Substantia nigra (tissue), 51 donors: ENCODE measurements at places on chromosomes 4 and X.

GRCh38 chrX:72100824-72101351 is 30.8 kb downstream of the RTL5 start:
- DNase-seq, result no peak

DNA sequence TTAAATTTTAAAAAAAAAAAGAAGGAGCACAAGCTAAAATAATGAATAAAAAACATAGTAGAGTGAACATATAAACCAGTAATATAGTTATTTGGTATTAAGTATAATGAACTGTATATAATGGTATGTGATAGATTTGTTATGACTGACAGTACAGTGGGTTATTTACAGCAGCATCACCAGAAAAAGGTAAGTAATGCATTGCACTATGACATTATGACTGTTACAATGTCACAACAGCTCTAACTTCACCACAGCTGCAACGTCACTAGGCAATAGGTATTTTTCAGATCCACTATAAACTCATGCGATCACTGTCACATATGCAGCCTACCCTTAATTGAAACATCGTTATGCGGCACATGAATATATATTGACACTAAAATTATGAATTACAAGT is 72.5 kb downstream of the COX7B2 start:
- DNase-seq, result no peak

- DNase-seq, result no peak
These were observed 9.2 kb upstream of the PDHA2 start for GRCh38 chr4:95830651-95831050.

- no peak for DNase-seq
These were observed 23.6 kb upstream of the VAMP7 start for GRCh38 chrX:155857561-155857960.

DNA sequence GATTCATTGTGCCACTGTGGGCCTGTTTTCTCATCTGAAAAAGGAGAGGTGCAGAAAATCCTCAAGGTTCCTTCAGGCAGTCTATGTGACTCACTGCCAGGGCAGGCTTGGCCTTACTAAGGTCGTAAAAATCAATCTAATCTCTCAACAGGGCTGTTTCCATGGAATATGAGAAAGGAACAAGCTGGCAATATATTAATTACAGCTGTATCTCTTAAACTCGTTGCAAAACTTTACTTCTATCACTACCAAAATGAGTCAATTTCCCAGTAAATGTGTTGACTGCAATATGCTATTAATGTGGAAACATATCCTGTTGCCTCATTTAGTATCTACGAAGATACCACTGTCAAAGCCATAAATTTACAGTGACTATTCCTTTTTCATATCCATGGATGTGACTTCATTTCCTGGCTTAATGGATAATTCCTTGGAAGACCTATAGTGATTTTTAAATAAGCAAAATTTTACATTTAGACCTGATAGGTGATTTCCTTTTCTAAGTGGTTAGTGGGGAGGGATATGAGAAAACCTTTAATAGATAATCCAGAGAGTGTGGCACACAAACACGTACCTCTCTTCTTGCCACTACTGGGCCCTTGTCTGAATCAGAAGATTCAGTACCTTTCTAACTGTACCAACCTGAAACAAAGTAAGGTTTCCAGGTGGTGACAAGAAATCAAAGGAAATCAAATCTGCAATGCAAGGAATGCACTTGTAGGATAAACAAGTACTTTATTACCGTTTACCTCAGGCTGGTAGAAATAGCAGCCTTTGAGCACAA is 127.4 kb upstream of the FTHL17 start:
- DNase-seq, result no peak

DNA sequence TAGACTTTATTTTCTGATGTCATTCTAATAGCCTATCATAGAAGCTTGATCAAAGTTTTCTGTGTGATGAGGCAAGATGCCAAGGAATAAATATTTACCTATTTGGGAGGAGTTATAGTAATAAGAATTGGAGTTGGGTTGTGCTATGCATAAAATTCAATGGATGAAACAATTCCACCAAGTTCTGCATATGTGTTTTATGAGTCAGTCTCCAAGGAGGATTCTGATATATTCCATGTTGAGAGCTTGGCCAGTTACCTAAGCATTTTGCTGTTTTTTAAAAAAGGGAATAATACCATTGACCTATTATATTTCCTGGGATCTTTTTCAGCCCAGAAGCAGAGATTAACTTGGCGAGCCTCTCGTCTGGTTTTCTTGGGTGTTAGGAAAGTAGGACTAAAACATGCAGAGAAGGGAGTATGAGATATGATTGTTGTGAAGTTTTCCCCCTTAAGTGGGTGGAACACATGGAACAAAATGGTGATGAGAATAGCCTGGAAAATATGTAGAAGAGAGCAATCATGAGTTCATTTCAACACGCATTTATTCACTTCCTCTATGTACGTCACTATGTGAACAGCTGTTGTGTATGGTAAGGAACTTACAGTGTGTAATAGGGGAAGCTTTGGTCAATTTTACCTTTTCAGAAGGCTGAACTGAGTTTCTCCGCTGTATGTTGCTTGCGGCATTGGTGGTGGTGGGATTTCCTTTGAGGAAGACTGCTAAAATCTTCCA is 39.2 kb downstream of the POLA1 start:
- DNase-seq, result no peak

GRCh38 chr4:1043162-1043561 is 31.7 kb downstream of the FGFRL1 start:
- DNase-seq, result no peak

- no peak for DNase-seq
These were observed 113.0 kb downstream of the AMELX start for GRCh38 chrX:11406109-11406765.

- no peak for DNase-seq
These were observed 30.5 kb upstream of the PRKX start for GRCh38 chrX:3743801-3744439.

DNA sequence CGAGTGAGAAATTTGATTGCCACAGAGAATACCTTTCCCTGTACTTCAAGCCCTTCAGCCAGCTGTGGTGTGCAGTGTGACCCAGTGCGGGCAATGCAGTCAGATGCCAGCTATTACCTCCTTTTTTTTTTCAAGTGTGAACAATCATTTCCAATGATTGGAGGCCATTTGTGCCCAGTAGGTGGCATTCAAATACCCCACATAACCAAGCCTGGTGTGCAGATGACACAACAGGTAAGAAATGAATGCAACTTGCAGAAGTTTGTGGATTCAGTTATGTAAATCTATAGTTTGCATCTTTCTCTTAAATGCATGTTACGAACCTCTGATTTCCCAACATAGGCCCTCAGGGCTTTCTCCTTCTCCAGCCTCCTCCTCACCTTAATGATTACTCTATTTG is 98.0 kb downstream of the CLCN4 start:
- DNase-seq, result no peak

DNA sequence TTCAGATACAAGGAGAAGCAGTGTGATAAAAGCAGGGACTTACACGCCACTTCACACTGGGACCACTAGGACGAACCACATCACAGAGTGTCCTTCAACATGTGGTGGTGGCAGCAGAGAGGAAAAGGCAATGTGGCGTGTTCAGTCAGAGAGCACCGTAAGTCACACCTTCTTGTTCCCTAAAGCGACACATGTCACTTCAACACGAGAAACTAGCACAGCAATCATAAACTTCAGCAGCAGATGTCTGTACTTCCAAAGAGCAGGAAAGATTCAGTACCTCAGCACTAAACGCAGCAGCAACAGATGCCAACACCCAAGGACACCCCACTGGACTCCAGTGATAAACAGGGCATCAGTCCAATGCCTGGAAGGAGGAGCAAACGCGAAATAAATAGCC is 96.7 kb downstream of the AREG start:
- no peak for DNase-seq

DNA sequence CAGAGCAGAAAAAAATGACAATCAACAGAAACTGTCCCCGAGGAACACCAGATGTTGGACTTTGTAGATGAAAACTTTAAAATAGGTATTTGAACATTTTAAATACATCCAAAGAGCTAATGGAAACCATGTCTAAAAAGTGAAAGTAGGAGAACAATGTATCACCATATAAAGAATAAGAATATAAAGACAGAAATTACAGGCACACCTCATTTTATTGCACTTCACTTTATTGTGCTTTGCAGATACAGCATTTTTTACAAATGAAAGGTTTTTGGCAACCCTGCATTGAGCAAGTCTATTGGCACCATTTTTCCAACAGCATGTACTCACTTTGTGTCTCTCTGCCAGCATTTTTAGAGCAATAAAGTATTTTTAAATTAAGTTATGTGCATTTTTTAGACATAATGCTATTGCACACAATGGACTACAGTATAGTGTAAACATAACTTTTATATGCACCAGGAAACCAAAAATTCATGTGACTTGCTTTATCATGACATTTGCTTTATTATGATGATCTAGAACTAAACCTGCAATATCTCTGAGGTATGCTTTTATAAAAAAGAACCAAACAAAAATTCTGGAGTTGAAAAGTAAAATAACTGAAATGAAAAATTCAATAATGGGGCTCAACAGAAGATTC is 212.4 kb upstream of the CASK start:
- DNase-seq, result no peak

DNA sequence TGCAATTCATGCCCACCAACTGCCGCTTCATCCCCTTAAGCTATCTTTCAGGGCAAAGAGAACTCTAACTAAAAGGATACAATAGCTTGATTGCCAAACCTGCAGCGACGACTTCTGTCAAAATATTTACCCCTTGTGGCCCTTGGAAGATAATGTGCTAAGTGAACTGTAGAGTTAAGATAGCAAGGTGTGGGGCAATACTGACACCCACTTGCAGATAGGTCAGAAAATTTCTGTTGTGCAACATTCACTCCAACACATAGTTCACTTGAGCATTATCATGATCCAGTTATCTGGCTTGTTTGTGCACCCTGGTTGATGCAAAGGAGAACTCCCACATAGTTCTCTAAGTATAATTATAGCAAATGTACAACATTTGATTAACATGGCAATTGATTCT is 55.6 kb downstream of the RHOXF2B start:
- DNase-seq, result no peak

DNA sequence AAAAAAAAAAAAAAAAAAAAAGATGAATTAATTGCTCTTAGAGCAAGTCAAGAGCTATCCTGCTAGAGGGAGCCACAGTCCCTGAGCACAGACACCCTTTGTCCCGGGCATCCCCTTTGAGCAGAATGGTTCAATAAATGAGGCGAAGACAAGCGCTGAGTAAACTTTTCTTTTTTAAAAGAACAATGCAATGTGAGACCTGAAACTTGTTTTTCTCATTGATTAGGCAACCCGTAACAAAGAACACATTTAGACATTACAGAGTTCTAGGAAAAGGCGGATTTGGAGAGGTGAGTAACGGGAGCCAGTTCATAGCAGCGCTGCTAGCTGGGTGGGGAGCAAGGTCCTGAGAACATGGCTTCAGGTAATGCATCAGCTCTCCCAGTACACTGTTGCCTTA is 46.1 kb downstream of the GRK4 start:
- no peak for DNase-seq

GRCh38 chr4:7000421-7001176 is 42.6 kb upstream of the TADA2B start:
- DNase-seq, result no peak

- no peak for DNase-seq
These were observed 171.4 kb downstream of the MSL3 start for GRCh38 chrX:11929476-11929875.

DNA sequence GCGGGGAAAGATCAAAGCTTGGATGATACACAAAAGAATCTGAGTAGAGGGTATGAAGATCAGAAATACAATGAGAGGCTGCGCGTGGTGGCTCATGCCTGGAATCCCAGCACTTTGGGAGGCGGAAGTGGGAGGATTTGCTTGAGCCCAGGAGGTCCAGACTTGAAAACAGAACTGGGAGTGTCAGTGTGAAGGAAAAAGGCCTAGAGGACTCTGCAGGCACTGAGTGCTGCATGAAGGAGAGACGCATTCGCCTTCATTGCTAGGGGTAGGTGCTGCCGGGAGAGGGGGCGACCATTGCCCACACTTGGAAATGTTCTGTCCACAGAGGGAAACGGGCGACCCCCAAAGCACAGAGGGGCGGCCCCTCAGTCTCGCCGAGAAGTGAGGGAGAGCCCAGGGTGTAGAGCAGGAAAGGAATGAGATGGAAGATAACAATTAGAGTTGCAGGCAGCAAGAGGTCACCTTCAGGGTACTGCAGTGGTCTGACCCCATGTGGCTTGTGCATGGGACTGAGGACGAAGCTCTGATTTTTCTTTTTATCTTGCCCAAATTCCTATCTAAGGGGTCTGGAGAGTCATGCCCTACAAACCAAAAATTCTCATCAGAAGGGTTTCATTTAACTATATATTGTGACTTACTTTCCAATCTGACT is 31.8 kb upstream of the ARSD start:
- DNase-seq, result no peak

- no peak for DNase-seq
These were observed 3.4 kb downstream of the WFS1 start for GRCh38 chr4:6272863-6273660.

DNA sequence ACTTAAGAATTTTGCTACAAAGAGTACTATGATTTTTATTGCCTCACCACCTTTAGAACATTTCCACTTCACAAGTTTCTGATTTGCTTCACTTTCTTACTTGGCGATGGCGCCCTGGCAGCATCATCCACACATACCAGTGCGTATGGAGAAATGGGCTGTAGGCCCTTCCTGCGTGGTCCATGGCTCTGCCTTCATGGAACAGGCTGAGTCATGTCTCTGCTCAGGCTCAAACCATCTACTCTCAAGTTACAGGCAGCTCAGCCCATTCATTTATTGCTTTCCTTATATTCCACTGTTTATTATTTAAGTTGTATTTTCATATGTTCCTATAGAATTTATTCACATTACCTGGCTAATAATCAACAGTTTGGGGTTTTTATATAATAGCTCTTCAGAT is 21.1 kb downstream of the CASP3 start:
- no peak for DNase-seq

- peak; percentile 27 for DNase-seq
These were observed 745 bp downstream of the SLC39A8 start for GRCh38 chr4:102344520-102344953.

DNA sequence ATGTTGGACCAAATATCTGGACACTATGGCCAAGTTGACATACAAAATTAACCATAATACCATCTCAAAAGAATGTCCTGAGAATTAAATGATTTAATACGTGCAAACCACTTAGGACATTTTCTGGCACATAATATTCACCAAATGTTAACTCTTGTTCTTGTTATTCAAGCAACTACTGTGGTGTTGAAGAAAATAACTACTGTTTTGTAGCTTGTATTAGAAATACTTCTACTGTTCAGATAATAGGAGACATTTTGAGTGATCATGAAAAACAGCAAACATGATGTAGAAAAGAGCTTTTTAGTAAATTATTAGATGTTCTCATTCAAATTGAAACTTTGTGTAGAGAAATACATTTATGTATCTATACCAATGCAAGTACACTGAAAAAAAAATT is 140.7 kb upstream of the SMIM31 start:
- no peak for DNase-seq

- DNase-seq, result no peak
These were observed 19.9 kb downstream of the PHKA2 start for GRCh38 chrX:18964026-18964425.

DNA sequence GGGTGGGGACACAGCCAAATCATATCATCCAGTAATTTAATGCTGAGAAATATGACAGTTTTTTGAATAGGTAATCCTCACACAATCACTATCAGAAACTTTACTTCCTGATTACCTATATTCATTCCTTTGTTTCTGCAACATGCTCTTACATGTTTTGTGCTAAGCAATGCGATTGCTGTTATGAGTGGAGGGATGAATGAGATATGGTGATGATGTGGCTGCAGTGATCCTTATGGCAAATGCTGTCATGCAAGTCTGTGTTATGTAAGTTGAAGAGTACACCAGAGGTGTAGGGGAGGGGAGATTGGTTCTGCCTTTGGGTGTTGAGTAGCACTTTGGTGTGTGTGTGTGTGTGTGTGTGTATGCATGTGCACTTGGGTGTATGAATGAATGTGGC is 14.6 kb downstream of the HERC3 start:
- DNase-seq, result no peak
